ENCODE measurements at places on chromosomes 16 and 17.

DNA sequence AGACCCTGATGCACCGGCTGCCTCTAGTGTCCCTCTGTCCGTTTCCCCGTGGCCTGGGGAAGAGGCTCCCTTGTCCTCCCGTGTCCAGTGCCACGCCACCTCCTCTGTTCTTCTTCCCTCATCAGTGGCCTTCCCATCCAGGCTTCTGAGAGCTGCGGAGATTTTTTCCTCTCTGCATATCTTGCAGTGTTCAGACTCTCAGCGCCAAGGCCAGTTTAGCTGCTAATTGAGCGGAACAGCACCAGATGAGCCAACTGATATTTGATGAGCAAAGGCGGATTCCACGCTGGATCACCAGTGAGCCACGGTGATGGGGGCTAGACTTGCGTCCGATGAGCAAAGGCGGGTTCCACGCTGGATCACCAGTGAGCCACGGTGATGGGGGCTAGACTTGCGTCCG, 257.6 kb downstream of the FOXL1 start:
- DNase-seq: no peak

DNA sequence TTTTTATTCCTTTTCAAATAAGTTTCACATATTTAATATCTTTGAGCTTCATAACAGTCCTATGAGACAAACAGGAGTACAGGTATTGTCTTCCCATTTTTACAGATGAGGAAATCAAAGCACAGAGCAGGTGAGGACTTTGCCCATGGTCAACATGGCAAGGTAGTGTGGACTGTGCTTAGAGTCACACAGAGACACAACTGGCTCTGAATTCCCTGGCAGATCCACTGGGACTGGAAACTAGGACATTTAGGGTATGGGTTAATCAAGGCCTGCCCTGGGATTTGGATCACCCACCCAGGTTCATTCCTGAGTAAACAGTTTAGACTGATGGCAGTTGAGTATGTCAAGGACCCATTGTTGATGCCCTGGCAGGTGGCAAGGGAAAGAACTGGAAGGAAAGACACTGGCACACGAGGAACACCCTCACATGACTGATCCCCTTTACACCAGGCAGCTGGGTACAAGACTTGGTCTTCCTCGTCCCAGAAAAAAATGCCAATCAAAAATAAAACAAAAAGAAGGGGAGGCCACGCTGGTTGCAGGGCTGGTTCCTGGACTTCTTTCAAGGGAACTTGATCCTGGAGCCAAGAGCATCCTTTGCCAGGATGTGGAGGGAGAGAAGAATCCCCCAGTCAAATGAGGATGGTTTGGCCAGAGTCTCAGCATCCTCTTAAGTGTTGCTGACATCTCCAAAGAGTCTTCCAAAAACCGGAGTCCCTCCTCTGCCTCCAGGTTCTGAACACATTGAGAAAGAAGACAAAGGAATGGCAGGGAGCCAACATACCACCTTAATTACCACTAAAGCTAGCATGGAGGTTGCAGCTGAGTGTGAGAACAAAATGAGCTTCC, 34.9 kb downstream of the CHD9 start:
- DNase-seq: no peak

DNA sequence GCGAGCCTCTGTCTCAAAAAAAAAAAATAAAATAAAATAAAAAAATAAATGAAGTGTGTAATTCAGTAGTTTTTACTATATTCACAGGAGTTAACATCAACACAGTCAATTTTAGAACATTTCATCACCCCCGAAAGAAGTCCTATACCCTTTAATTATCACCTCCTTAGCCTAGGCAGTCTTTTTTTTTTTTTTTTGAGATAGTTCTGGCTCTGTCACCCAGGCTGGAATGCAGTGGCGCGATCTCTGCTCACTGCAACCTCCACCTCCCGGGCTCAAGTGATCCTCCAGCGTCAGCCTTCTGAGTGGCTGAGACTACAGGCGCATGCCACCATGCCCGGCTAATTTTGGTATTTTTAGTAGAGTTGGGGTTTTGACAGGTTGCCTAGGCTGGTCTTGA, 150.7 kb downstream of the SNX29 start:
- DNase-seq: no peak

DNA sequence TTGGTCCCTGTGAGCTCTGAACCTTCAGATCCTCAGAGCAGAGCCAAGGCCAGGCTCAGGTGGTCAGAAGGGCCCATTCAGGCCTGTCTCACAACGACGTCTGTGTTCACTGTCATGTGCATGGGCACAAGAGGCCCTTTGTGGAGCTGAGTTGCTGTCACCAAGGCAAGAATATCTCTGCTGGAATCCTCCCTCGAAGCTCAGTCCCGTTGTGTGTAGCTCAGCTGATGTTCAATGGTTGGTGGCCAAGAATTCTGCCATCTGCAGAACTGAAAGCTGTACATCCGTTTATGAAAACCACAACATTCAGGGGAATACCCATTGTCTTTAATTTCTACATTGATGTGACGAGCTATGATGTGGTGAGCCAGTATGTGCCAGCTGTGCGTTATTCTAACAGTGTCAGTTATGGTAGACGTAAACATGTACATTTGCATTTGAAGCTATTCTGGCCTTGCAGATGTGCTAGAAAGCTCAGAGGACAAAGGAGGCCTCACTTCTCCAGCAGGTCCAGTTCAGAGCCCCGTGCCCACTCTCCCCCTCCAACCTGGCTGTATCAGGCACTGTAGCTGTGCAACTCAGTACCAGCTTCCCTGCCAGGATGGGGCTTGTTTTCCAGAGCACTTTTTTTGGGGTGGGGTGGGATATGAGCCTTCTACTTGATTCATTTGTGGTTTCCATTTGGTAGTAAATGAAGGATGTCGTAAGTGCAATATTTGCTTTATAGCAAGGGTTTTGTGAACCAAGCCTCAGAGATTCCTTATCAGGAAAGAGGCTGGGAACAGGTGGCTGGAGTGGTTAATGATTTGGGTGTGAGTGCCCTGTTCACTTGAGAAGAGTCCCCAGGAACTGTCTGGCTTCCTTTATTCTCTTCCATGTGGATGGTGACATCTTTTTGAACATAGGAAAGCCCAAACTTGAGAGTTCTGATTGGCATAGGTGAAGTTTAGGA, 56.1 kb downstream of the B9D1 start:
- DNase-seq: no peak

- DNase-seq: no peak
These were observed 3.2 kb downstream of the CCR7 start for GRCh38 chr17:40561871-40562611.

DNA sequence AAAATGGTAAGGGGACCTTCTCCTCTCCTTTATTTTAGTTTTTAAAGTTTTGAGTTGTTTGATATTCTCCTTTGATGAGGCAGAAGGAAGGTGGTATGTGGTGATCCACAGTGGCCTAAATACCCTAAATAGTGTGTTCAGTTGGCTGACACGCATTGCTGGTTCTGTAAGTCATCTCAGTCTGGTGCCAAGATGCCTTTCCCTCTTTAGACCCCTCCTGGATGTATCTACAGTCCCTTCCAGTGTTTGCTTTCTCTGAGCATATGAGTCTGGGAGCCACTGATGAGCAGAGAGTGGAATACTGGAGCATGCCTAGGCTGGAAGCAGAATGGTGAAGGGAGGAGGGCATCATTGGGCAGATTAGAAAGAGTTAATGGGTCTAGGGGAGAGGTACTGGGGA, 64.5 kb downstream of the NEUROD2 start:
- no peak for DNase-seq

DNA sequence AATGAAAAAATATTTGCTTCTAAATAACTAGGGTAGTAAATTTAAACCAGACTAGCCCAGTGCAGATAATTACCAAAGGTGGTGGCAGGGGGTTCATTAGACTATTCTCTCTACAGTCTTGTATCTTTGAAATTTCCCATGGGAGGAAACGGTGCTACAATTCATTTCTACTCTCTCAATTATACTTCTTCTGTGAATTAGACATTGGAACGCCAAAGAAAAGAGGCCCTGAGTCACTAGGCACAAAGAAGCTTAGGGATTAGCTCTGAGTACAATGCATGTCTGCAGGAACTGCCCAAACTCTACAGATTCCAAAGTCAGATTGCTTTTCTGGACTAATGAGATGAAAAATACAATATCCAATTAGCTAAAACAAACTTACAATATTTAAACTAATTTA, 30.7 kb upstream of the ARL6IP1 start:
- DNase-seq: no peak

- no peak for DNase-seq
These were observed 14.1 kb upstream of the G6PC1 start for GRCh38 chr17:42886283-42887176.

- no peak for DNase-seq
These were observed 301.7 kb upstream of the IRX5 start for GRCh38 chr16:54628796-54629625.

DNA sequence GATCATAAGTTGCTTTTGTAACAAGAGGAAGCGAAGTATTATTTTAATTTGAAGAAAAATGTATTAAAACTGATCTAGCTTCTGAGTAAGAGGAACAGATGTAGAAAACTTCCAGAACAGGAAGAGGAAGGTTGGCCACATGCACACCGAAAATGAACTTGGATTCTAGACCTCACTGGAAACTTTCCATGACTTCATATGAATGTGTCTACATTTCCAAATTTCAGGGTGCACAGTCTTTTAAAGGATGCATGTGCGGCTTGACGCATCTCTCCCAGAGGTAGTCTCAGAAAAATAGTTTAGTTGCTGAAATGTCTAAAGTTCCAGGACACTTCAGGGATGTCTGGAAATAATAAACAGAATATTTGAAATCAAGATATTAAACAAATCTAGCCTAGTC, 275.1 kb upstream of the MYOCD start:
- DNase-seq: no peak

GRCh38 chr17:79255456-79255855, 180.8 kb downstream of the ENGASE start:
- no peak for DNase-seq

DNA sequence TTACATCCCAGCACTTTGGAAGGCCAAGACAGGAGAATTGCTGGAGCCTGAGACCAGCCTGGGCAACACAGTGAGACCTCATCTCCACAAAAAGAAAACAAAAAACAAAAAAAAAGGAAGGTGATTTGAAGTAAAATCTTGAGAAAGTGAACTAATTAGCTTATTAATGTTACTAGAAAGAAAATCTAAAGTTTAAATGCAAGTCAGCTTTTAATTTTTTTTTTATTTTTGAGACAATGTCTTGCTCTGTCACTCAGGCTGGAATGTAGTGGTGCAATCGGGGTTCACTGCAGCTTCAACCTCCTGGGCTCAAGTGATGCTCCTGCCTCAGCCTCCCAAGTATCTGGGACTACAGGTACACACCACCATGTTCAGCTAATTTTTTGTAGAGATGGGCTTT, 3.5 kb upstream of the CTCF start:
- no peak for DNase-seq

DNA sequence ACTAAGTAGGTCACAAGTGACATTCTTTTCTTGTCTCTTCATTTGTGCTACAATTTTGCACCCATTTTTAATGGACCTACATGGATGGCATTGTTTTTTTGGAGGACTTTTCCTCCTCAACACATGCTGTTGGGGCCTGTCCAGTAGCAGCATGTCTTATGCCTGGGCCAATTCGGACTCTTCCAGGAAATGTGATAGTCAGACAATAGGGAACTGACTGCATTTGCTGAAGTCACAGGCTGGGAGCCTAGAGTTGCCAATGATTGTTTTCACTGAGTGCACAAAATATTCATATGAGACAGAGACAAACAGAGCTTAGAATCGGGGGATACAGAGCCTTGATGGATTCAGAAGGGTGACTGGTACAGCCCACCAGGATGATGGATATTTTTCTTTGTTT, 867.3 kb upstream of the GOT2 start:
- no peak for DNase-seq

DNA sequence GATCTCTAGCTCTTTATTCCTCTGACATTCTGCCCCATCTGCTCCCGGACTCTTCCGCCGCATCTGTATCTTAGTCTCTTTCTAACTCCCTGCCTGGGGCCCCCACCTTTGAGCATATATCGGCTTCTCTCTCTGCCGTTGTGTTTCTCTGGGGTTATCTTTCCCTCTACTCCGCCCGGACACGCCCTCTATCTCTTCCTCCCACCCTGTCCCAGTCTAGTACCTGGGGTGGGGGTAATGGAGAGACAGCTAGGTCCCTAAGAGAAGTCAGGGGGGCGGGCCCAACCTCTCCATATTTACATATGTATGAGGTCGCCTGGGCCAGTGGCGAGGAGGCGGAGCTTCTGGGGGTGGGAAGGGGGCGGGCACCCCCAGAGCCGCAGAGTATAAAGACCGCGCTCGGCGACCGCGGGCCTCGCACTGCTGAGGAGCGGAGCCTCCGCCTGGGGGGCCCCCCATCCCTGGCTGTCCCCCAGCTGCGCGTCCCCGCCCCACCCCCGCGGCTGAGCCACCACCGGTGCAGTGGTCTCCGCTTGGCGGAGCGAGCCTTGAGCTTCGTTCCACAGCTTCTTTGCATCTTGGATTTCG, at the start of gene ATP1B2:
Gene ATP1B2, plus strand, starts transcription at position 418 of the 588 bp plus-strand sequence. CDS start 593 bp downstream, outside the sequence.
- peak; percentile 35 for DNase-seq

DNA sequence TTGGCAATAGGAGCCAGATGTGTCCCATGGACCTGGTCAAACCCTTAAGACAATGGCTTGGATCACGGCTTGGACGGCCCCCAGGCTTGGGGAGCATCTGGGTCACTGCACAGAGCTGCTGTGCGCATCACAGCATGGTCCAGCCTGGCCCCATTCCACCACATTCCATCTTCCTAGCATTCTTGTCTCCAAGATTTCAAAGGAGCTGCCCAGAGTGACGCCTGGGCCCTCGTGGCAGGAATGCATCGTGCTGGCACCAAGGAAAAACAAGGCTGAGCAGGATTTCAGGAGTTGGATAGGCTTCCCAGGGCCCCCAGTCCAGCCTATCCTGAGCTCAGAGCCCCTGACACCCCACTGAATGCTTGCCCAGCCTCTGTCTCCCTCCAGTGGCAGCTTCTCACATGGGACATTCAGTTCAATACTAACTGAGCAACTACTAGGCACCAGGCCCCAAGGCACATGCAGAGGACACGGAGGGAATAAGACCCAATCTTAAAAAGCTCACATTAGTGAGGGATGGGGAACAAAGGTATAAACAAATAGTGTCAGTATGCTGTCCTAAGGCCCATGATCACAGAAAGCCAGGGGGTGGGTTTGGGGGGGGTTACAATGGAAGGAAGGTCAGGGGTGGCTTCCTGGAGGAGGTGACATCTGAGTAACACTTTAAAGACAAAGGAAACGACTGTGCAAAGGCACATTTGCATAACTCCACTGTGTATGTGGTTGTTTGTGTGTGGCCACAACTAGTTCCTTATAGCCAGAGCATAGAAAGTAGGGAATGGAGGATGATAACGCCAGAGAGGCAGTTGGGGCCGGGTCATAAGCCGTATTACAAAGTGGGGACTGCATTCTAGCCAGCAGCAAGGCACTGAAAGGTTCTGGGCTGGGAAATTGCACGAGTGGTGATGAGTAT, 34.1 kb downstream of the TK2 start:
- no peak for DNase-seq

GRCh38 chr17:6530324-6530920, 25.9 kb downstream of the PITPNM3 start:
- no peak for DNase-seq
